ENCODE measurements at places on chromosomes 13 and 19. TPM values are rescaled to one million over a fixed set of nuclear protein-coding genes. Genes with fewer than 3 reads are reported as not detected.

- peaks cover 20% of the 10 kb centered on the region for H3K4me1 ChIP-seq
- H3K27me3 ChIP-seq: no peaks in the 10 kb centered on the region
- H3K36me3 ChIP-seq: peaks cover 28% of the 10 kb centered on the region
- H3K4me3 ChIP-seq: no peak overlapping the region
Observed at GRCh38 chr13:27083183-27083582, 88.4 kb downstream of the USP12 start.

DNA sequence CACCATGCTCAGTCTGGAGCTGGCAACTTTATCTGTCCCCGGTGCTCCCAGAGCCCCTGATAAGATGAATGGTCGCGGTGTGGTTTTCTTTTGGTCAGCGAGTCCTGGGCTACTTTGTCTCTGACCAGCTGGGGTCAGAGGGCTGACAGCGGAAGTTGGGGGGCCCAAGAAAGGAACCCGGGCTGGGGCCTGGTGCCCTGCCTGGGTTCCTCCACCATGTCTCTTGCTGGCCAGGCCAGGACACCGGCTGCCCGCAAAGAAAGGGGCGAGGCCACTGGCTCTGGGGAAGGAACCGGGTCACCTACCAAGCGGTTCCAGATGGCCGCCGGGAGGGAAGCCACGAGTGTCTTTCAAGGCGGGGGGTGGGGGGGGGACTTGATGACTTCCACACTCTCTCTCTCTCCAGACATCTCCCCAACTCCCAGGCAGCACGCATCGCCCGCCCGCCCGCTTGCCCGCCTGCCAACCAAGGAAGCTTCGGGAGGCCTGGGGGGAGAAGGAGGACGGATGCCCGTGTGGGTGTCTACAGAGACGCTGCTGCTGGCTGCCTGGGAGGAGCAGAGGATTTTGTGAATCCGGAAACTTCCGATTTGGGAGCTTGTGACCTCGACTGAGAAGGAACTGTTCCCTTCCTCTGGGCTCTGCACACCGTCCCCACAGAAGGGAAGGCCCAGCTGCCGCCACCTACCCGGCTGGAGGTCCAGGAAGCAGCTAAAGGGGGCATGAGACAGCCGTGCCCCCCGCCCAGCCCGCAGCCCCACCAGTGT lies 1.1 kb downstream of the PIP5K1C start:
- no peaks in the 10 kb centered on the region for H3K27me3 ChIP-seq
- H3K27ac ChIP-seq: peak overlapping the region; percentile 52
- H3K4me3 ChIP-seq: peak overlapping the region; percentile 83
- DNase-seq: no peak
- H3K36me3 ChIP-seq: no peaks in the 10 kb centered on the region

DNA sequence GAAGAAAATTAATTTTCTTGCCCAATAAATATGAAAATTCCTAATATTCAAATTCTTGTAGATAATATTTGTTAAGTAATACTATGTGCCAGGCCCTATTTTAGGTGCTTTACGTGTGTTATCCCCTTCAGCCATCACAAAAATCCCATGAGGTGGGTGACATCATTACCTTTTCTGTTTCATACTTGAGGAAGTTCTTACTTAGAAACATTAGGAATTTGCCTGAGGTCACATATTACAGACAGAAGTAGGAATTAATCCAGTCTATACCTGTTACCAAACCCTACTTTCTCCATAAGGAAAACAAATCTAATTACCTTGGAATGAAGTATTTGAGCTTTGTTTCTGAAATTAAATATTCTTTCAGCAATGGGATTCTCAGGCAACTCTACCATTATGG lies 336.1 kb downstream of the GPC6 start:
- no peaks in the 10 kb centered on the region for H3K36me3 ChIP-seq
- no peak overlapping the region for H3K4me3 ChIP-seq

- no peaks in the 10 kb centered on the region for H3K36me3 ChIP-seq
- no peak overlapping the region for H3K27ac ChIP-seq
- peaks cover 5% of the 10 kb centered on the region for H3K4me1 ChIP-seq
- H3K27me3 ChIP-seq: no peaks in the 10 kb centered on the region
Observed at GRCh38 chr13:76160961-76161925, 525.1 kb downstream of the LMO7 start.

DNA sequence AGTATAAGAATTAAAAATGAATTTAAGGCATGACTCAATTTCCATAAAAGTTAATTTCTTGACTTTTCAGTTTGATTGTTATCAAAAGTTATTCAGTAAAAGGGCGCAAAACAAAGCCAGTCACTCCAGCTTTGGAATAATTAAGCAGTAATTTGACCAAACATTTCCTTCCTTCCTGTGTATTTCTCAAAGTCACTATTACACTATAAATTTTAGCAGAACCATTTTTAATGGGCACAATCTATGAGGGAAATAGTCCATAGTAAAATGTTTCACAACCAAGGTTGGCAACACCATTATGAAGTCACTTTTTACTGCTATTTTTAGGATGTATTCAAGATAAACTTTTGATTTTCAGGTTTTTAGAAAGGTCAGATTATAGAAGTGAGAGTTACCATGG lies 91.0 kb downstream of the DACH1 start:
- peaks cover 5% of the 10 kb centered on the region for H3K36me3 ChIP-seq
- H3K4me1 ChIP-seq: peaks cover 18% of the 10 kb centered on the region
- no peak overlapping the region for H3K27ac ChIP-seq
- no peak for DNase-seq

GRCh38 chr19:47882890-47883289 lies 3.2 kb downstream of the SULT2A1 start:
- no peak for DNase-seq
- H3K27ac ChIP-seq: no peak overlapping the region
- H3K36me3 ChIP-seq: no peaks in the 10 kb centered on the region
- H3K27me3 ChIP-seq: peaks cover 6% of the 10 kb centered on the region

Gene KCNRG
- 1.3 TPM for total RNA-seq

Data from progenitor cell of endocrine pancreas (in vitro differentiated cells).